ENCODE measurements at places on chromosomes 7 and 10. TPM values are rescaled to one million over a fixed set of nuclear protein-coding genes. Genes with fewer than 3 reads are reported as not detected.

GRCh38 chr7:131616487-131617200, 60.2 kb upstream of the PODXL start:
- no peaks in the 10 kb centered on the region for H3K27me3 ChIP-seq
- H3K36me3 ChIP-seq, result no peaks in the 10 kb centered on the region
- no peak overlapping the region for H3K27ac ChIP-seq
- no peak for DNase-seq
- H3K4me3 ChIP-seq, result no peak overlapping the region
- no peaks in the 10 kb centered on the region for H3K4me1 ChIP-seq

GRCh38 chr7:11533229-11533820, 298.7 kb downstream of the THSD7A start:
- no peak for DNase-seq
- H3K4me1 ChIP-seq, result no peaks in the 10 kb centered on the region
- H3K27ac ChIP-seq, result no peak overlapping the region
- no peaks in the 10 kb centered on the region for H3K27me3 ChIP-seq

DNA sequence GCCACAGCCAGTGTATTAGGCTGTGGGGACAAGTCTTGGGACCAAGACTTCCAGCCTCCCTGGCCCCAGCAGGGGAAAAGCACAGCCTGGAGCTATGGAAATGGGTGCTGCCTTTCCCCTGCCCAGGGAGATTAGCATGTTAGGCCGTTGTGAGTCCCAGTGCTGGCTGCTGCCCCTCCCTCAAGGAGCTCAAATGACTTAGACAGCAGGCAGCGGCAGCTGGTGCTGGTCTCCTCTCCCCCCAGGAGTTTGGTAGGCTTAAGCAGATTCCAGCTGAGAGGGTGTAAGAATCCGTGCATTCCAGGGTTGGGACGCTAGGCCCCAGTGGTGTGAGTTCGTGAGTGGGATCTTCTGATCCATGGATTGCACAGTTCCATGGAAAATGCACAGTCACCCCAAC, 301.5 kb upstream of the PHF14 start:
- no peaks in the 10 kb centered on the region for H3K27me3 ChIP-seq
- H3K4me1 ChIP-seq, result no peaks in the 10 kb centered on the region
- no peak overlapping the region for H3K27ac ChIP-seq
- no peaks in the 10 kb centered on the region for H3K36me3 ChIP-seq

DNA sequence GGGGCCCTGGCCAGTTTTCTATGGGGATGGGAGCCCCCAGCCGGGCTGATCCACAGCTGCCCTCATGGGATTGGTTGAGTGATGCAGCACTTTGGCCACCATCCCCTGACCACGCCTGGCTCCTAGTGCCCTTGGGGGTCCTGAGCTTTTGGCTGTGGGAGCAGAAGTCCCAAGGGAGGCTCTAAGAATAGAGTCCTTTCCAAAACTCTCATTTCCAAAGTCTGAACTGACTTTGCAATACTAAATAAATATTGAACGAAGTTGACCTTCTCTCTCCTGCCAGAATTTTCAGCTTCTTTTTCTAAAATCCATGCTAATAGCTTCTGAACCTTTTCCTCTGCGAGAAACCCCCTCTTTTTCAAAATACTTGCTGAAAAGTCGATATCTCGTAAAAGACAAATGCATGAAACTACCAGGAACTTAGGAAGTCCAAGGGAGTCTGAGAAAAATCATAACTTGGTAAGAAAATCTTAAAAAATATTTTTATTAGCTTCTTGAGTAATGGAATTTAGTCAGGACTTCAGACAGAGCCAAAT, 62.7 kb upstream of the IGFBP3 start:
- no peaks in the 10 kb centered on the region for H3K36me3 ChIP-seq
- no peak overlapping the region for H3K4me3 ChIP-seq
- peaks cover 15% of the 10 kb centered on the region for H3K4me1 ChIP-seq
- DNase-seq, result no peak
- peak overlapping the region; percentile 76 for H3K27ac ChIP-seq

Gene PNLIP
- total RNA-seq, result not detected

Gene SUMF2
- total RNA-seq, result 74.6 TPM

Measured in ascending aorta (tissue), 2 donors.